ENCODE measurements at places on chromosomes 3 and 15. TPM values are rescaled to one million over a fixed set of nuclear protein-coding genes. Genes with fewer than 3 reads are reported as not detected.

Gene TMEM87A
- total RNA-seq, result 35.9 TPM

GRCh38 chr15:89893027-89893426, 767 bp downstream of the AP3S2 start:
- no peak for DNase-seq

DNA sequence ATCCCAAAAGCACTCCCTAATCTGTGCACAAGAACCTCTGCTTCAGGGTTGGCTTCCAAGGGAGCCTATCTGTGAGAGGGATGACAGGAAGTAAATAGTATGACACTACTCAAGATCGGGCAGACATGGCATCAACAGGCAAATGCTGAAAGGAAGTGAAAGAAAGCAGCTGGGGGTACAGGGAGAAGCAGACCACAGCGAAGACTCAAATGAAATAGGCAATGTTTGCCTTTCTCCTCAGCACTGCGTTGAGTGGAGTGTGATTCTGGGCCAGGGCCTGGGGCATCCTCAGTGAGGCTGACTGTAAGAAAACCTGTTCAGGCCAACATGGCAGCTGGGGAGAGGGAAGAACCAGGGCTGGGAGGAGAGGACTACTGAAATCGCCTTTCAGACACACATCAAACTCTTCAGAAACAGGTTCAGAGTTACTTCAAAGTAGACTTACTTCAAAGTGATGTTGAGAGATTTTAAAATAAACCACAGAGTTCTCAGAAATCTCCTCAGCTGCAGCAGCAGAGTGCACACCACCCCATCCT, 96.6 kb downstream of the SLC9A9 start:
- peak; percentile 31 for DNase-seq

DNA sequence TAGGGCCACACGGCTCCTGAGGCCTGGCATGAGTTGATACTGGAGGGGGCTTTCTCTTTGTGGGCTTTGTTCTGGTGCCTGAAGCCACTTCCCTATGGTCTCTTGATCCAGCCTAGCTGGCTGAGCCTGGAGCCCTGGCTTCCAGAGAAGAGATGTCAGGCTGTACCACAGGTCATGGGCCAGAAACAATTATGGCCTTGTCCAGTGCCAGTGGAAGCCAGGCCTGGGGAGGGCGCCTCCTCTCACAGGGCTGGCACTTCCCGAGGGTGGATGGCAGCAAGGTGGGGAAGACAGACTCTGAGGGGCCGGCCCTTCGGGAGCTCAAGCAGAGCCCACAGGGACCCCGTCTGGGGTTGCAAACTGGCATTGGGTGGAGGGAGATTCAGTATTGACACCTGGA, 34.9 kb upstream of the ACAD9 start:
- no peak for DNase-seq

GRCh38 chr3:130395916-130396315, 50.4 kb downstream of the COL6A5 start:
- DNase-seq, result no peak

- no peak for DNase-seq
Measured at GRCh38 chr3:168828943-168829342, 733.2 kb upstream of the GOLIM4 start.

DNA sequence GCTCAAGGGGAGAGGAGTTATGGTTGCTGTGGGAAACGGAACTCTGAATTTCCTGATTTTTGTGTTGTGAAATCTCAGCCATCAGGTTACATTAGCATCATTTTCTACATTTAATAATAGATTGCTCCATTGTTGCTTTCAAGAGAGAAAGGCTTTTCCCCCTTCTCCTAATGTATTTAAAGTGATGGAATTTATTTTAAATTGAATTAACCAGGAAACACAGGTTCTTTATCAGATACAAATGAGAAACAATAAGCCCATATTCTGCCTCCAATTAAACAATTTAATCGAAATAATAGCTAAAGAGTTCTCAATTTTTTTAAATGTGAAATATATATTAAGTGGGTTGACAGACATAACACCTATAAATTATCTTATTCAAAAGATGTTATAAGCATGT, 30.1 kb downstream of the TUSC7 start:
- DNase-seq, result no peak

Gene NR2F2
- not detected for total RNA-seq

- DNase-seq, result no peak
Measured at GRCh38 chr15:75725006-75725718, 12.5 kb upstream of the CSPG4 start.

DNA sequence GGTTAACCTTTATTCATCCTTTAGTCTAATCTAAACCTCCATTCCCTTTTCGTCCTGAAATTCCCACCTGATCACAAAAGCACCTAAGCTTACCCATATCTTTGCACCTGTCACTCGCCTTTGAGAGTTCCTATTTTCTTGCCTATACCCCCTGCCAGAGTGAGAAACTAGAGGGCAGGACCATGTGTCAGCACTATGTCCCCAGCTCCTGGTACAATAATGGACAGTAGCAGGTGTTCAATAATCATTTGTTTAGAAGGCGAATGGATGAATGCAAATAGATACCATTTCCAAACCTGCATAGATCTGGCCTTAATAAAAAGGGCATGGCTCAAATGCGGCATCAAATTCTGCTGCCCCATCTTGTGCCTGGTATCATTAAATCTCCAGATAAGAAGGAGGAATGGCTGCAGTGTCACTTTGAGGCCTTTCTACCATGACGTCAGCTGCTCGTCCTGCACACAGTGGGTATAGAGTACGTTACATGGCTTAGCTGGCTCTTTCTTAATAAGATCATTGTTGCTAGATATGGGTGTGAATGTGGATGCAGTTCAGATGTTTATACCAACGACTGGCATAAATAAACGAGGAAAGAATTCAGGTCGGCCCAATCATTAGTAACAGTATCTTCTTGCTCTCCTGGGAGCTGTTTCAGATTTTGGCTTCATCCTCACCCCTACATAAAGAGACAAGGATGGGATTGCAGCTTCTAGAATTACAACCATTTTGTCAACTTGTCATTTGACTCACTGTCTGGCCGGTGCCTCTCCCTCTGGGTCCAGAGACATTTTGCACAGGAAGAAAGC, 148.7 kb downstream of the RORA start:
- DNase-seq, result no peak

DNA sequence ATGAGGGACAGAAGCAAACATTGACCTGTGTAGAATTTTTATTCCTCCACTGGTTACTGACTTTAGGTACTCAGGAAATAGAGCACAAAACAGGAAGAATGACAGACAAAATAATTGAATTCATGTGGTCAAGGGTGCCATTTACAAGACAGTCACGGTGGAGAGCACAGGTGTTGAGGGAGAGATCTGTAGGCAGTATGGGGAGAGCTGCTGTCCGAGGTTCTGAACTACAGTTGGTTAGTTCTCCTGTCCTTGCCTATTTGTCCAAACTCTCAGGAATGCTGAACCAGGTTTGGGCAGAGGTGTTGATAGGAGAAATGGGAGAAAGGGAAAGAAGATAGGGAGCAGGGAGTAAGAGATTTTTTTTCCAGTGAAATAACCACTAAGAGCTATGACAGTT, 178.5 kb upstream of the ZBTB20 start:
- DNase-seq, result no peak

DNA sequence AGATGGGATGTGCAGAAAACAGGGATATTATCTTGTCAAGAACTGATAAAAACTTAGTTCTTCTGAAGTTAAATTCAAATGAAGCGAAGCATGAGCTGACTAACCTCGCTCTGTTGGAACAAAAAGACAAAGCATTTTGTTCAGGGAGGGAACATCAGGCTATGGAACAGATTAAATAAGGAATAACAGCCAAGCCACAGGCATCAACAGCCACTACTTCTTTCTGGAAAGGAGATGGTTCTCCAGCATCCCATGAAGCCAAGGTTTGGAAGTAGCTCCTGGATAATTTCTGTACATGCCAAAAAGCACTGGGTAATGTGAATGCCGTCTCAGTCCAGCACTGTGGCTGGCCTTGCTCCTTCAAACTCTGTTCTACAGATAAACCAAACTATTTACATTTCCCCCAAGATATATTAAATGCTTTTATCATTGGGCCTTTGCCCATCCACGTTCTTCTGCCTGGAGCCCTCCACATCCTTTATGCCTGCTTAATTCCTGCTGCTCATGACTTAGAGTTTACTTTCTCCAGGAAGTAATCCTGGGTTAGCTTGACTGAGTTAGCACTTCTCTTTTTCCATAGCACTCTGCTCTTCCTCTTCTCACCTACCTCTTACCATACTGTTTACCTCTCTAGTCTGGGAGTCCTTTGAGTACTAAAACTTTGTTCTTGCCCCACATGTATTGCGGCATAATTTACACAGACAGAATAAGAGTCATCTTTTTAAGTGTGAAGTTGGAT, 232.0 kb downstream of the CLSTN2 start:
- DNase-seq, result no peak

GRCh38 chr3:32202496-32202895, 36.0 kb upstream of the CMTM8 start:
- DNase-seq, result no peak

DNA sequence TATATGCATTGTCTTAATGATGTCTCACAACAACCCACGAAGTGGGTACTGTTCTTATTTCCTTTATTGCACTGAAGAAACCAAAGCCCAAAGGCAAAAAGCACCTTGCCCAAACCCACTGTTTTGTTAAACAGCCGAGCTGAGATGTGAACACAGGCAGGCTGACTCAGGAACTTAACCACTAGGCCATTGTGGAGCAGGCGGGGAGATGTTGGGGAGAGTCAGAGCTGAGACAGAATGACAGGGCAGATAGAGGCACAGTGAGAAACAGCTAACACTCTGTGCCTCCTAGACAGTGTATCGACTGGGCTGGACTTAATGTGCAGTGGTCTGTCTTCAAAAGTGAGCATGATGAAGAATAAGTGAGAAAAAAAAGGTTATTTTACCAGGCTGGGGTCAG, 56.5 kb downstream of the RPLP1 start:
- no peak for DNase-seq

Gene ACAP2
- 46.3 TPM for total RNA-seq

Measured in activated naive CD4-positive, alpha-beta T cell treated with anti-CD3 and anti-CD28 coated beads, Interleukin-2, amount 50 U/mL, for 72 hours (primary cell).